ENCODE measurements at places on chromosomes 11 and 22. TPM values are rescaled to one million over a fixed set of nuclear protein-coding genes. Genes with fewer than 3 reads are reported as not detected.

SLC22A8 gene
- not detected for total RNA-seq

PLA2G6 gene
- 1.8 TPM for total RNA-seq

LYVE1 gene
- 1.4 TPM for total RNA-seq

CRYBB2 gene
- not detected for total RNA-seq

GRM5 gene
- total RNA-seq: not detected

ZNF215 gene
- not detected for total RNA-seq

MYRF gene
- total RNA-seq: 10.2 TPM

KDM4D gene
- 1.3 TPM for total RNA-seq

NXPE2 gene
- not detected for total RNA-seq
